Activated CD8-positive, alpha-beta memory T cell treated with anti-CD3 and anti-CD28 coated beads for 1 hour (primary cell): ENCODE measurements at places on chromosomes 11 and 22.

- no peak for DNase-seq
Observed at GRCh38 chr11:7548659-7549274, 35.0 kb downstream of the PPFIBP2 start.

- DNase-seq = no peak
Observed at GRCh38 chr11:72702096-72702495, 27.9 kb upstream of the PDE2A start.

- DNase-seq = no peak
Observed at GRCh38 chr11:33001281-33001680, 14.4 kb upstream of the DEPDC7 start.

DNA sequence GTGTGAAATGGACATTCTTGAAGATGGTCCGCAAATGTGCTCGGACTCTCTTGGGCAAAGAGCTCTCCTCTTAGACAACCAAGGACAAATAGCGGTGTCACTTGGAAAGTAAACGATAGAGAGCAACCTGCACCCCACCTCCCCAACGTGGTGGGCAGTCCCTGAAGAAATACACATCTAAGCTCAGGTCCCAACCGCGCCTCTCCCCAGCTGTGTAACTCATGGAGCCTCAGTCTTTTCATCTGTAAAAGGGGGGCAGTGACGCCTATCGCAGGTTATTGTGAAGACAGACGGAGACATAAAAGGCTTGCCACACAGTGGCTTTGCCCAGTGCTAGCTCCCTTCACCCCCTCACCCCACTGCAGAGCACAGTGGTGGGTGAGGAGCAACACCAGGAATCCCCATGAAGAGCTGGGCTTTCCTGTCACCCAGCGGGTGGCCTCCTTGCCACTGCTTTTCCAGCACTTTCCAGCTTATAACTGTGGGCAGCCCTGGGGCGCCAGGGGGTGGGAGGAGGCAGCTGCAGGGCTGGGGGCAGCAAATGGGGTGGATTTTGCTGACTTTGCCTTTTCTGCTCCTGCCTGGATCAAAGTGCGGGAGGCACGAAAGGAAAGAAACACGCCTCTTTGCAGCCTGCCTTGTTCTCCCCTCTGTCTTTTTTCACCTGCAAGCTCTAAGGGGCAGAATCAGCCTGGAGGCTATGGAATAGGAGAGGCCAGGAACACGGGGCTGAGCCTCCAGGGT lies 73.7 kb upstream of the TSPAN18 start:
- no peak for DNase-seq

DNA sequence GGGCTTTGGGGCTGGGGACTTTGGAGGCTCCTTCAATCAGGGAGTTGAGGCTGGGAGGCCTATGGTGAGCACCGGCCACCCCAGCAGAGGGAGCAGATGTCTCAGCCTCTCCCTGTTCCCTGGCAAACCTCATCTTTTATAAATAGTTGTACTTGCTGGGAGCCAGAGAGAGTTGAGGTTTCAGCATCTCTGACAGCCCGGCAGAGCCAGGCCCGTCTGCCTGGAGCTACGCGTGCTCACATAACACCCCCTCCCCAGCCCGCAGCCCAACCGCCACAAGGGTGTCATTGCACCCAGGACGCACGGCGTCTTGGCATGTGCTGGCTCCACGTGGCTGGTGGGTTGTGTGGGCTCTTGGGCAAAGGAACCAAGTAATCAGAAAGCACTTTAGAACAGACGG lies 127.1 kb downstream of the CHST1 start:
- DNase-seq = no peak

GRCh38 chr11:104073950-104074705 lies 37.7 kb downstream of the DDI1 start:
- no peak for DNase-seq
